Stimulated activated CD4-positive, alpha-beta T cell treated with anti-CD3 and anti-CD28 coated beads, TNF-alpha, amount 100 ng/mL, for 1 hour (primary cell): ENCODE measurements at places on chromosomes 6 and 20.

- no peak for DNase-seq
Observed at GRCh38 chr6:140095532-140095931, 721.1 kb upstream of the CITED2 start.

DNA sequence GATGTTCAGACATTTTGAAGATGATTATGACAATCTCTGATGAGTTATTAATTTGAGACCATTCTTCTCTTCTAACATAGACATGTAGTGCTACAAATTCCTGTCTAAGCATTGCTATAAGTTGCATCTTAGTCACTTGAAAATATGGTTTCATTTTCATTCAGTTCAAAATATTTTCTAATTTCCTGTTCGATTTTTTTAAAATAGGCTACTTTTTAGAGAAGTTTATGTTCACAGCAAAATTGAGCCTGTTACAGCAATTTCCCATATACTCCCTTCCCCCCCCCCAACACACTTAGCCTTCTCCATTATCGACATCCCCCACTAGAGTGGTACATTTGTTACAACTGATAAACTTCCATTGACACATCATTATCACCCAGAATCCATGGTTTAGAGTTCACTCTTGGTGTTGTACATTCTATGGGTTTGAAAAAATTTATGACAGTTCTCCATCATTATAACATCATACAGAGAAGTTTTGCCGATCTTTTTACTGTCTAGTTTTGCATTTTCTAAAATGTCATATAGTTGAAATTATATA lies 31.2 kb downstream of the PLAGL1 start:
- DNase-seq = no peak

- no peak for DNase-seq
Observed at GRCh38 chr20:64086801-64087200, 2.6 kb upstream of the LKAAEAR1 start.

GRCh38 chr20:32894026-32894483 lies 35.3 kb downstream of the EFCAB8 start:
- no peak for DNase-seq

DNA sequence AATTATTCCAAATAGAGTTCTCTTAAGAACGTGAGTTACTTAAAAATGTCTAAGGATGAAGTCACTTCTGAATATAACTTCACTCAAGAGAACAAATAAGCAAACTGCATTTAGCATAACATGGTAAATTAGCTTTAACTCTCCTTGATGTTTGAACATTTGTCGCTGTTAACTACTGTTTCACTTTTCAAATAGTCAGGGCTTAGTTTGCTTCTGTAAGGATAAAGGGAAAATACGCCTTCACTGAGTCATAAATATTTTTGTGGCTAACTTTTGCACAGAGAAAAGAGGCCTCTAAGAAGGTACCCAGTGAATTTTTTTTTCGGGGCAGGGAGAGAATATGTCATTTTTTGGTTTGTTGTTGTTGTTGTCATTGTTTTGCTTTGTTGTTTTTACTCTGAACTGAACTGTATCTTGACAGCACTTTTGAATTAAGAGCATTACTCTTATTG lies 8.1 kb downstream of the PTPN1 start:
- no peak for DNase-seq

GRCh38 chr6:64782877-64783276 lies 924.1 kb downstream of the EYS start:
- DNase-seq = no peak

- DNase-seq = no peak
Observed at GRCh38 chr6:8025191-8025590, 39.0 kb downstream of the BLOC1S5 start.

DNA sequence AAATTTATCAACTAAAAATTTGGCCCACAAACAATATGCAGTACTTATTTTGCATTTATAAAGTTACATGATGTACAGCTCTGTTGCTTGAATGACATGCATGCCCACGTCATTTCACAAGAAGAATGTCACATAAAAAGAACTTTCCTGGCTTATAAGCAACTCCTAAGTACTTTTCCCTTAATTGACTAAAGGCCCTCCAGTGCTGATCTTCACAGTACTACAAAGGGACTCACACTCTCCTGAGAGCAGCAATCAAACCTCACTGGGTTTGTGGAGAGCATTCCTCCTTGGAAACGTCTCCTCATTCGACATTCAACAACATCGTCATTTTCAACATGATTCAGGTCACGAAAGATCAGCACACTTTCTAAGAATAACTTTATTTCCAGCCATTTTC lies 111.1 kb downstream of the IPCEF1 start:
- DNase-seq = no peak

- no peak for DNase-seq
Observed at GRCh38 chr20:25252230-25252651, 4.4 kb downstream of the PYGB start.

DNA sequence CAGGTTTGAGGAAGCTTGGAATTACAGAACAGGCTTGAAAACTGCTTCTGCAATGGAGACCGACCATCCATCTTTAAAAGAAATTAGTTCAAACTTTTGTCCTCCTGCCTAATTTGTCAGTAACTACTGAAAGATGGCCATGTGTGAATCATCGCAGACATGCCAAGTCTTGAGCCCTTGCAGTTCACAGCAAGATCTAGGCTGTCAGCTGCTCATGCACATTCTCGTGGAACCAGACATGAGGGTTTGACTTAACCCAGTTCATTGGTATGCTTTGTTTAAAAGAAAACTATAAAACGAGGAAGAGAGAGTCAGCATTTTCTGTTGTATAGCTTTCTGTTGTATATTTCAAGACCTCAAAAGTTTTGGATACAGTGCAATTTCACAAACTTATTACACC lies 74.0 kb upstream of the SAMD5 start:
- no peak for DNase-seq

DNA sequence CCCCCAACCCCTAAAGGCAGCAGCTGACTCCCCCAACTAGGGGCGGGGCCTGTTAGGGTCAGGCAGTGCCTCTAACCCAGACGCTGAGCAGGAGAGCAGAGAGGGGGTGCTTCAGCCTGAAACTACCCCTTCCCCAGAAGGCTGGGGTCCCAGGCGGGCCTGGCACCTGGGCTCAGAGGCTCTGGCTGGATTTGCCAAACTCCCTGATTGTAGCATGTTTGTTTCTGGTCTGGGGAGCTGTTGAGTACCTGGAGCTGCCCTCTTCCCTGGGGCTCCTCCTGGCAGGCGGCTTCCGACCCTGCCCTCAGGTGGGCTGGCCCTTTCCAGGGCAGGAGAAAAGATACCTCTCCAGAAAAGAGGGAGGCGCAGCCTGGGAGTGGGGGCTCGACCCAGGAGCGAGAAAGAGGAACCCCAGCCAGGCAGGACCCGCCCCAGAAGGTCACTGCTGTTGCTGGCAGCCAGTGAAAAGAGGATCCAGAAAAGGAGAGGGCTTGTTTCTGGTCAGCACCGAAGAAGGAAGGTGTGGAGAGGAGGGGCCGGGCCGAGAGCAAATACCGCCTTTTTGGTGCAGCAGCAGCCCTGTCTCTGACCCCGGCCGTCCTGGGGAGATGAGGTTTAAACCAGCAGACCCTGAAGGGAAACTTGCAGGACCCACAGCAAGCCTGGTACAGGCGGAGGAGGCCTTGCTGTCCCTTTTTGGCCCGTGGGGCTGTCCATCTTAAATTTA lies 810 bp upstream of the ABHD16B start:
- no peak for DNase-seq

- no peak for DNase-seq
Observed at GRCh38 chr6:72040111-72040510, 153.8 kb downstream of the RIMS1 start.

GRCh38 chr6:26097268-26097875 lies 10.1 kb downstream of the HFE start:
- peak; percentile 42 for DNase-seq

DNA sequence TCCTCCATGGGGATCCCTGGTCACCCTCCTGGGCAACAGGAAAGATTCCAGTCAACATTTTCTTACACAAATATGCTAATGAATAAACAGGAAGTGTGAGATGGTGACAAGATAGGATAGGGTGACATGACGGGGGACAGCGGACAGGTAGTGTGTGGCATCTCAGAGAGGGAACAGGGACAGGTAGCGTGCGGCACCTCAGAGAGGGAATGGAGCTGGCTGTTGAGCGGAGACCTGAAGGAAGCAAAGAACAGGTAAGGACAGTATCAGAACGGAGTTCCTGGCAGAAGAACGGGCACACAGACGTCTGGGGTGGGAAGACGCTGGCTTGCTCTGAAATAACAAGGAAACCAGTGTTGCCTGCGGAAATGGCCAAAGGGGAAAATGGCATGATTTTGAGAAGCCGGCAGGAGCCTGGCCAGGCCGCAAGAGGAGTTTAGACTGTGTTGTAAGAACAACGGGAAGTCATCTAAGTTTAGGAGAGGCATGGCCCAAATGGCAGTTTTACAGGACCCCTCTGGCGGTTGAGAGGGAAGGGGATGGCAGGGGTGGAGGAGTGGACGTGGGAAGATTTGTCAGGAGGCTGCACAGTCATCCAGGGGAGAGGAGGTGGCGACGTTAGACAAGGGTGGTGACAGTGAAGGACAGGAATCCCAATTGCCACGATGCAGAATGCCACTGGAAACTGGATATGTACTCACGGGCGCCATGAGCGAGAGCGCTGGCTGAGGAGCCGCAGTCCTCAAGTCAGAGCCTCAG lies 111.6 kb downstream of the JPH2 start:
- no peak for DNase-seq

- DNase-seq = no peak
Observed at GRCh38 chr6:89281779-89282246, 33.3 kb downstream of the GABRR2 start.

GRCh38 chr6:140051521-140052512 lies 677.4 kb upstream of the CITED2 start:
- no peak for DNase-seq

GRCh38 chr20:44850837-44851236 lies 34.7 kb upstream of the YWHAB start:
- DNase-seq = no peak

- no peak for DNase-seq
Observed at GRCh38 chr6:138981416-138981815, 6.6 kb downstream of the REPS1 start.

DNA sequence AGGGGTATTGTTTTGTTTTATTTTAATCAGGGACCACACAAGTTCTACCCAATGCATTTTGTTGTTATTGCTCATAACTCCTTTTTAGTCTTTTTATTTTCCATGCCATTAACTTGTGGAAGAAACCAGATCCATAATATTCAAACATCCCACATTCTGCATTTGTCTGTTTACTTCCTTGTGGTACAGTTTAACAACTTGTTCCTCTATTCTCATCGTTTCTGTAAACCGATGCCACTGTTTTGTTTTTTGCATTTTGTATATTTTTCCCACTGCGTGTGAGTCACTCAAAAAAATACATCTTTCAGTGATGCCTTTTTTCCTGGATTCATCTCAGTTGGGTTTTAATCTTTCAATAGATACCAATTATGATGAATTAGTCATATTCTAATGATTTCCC lies 22.3 kb downstream of the SF3B5 start:
- DNase-seq = no peak

GRCh38 chr20:59314997-59315396 lies 14.6 kb downstream of the EDN3 start:
- no peak for DNase-seq

GRCh38 chr20:58228103-58228483 lies 360 bp downstream of the ANKRD60 start:
- DNase-seq = no peak

DNA sequence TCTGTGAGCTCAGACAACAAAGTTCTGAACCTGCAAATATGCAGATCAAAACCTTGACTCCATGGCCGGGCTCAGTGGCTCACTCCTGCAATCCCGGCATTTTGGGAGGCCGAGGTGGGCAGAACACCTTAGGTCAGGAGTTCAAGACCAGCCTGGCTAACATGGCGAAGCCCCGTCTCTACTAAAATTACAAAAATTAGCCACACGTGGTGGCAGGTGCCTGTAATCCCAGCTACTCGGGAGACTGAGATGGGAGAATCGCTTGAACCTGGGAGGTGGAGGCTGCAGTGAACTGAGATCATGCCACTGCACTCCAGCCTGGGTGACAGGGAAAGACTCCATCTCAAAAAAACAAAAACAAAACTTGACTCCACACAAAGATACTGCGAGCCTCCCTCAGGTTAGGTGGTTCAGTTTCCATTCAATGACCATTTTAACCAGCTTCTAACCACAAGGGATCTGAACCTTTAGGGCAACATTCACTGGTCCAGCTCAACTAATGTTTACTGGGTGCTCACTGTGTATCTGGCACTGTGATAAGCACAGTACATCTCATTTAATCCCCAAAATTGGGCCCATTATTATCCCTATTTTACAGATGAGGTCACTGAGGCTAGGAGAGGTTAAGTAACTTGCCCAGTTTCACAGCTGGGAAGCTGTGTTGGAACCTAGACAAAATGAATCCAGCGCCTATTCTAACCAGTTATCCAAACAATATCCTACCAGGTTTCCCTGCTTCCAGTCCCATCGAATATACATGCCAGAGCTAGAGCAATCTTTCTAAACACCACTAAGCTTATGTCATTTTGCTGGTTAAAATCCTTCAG lies 1.8 kb downstream of the SNRPB start:
- no peak for DNase-seq

- no peak for DNase-seq
Observed at GRCh38 chr6:161436106-161436876, 162.4 kb upstream of the AGPAT4 start.

DNA sequence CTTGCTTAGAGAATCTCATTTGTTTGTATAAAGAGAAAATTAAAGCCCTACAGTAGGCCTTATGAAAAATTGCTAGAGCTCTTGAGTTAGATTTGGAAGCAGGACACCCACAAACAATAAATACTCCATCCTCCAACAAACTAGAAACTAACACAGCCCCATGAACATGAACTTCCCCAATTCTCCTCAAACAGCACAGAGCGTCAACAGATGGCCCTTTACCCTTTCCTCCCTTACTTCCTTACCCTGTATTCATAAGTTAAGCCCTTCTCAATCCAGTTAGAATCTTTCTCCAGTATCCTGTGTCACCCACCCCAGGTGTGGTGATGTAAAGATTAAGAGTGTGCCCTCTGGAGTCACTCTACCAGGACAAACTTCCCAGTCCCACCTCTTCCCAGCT lies 113.7 kb downstream of the UNC5CL start:
- no peak for DNase-seq

- no peak for DNase-seq
Observed at GRCh38 chr6:147859071-147859470, 350.6 kb downstream of the SAMD5 start.

DNA sequence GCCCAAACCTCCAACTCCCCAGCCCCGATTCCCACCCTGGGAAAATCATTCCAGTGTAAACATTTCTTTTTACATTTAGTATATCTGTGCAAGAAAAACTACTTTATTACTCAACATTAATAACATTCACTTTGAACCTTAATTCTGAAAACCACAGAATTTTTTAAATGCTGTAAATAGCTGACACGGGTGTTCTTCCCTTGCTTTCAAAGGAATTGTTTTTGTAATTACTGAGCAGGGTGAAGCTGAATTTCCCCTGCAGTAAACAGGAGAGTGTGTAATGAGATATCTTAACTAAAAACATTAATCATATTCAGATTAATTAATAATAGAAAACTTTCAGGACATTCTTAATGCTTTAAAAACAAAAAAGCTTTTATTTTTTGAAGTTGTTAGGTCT lies 99.3 kb upstream of the CITED2 start:
- no peak for DNase-seq

GRCh38 chr6:132369526-132369925 lies 31.7 kb downstream of the MOXD1 start:
- DNase-seq = no peak
